ENCODE measurements at places on chromosomes 3 and 15.

DNA sequence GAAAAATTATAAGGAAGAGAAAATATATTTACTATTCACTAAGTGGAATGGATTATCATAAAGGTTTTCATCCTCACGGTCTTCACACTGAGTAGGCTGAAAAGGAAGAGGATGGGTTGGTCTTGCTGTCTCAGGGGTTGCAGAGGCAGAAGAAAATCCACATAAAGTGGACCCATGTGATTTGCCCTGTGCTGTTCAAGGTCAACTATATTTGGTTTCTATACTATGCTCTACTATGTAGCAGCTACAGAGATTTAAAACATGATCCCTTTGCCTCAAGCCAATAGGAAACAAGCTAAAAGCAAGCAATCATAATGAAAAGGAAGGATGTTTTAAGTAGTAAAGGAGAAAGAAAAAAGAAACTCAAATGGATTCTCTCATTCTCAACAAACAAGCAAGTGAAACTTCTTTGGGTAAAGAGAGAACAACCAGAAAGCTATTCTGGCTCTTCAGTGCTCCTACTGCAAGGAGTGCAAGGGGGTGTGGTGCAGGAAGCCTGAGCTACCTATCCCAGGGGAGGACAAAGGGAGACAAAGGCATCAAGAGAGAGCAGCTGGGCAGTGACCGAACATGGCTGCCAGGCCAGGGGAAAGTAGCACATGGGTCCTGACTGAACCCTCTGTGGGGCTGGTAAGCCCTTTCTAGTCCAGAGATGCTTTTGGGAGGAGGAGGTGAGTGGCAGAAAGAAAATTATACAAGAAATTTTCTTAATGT, 35.9 kb downstream of the SFMBT1 start:
- no peak for DNase-seq

DNA sequence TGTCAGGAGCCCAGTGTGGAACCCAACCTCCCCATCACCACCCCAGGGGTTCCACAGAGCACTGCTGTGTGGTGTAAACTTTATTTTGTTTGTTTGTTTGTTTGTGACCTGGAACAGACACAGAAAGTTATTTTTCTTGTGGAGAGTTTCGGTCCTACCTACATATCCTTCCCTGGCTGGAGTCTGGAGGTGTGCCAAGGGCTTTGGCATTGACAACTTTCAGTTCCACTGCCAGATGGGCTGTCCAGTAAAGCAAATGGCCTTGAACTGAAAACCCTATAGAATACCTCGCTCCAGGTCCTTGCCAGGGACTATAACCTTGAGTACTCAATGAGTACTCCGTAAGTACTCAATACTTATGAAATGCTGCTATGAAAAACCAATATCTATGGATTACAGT, 103.5 kb downstream of the MITF start:
- no peak for DNase-seq

GRCh38 chr3:28940530-28940929, 340.3 kb upstream of the RBMS3 start:
- DNase-seq, result no peak

DNA sequence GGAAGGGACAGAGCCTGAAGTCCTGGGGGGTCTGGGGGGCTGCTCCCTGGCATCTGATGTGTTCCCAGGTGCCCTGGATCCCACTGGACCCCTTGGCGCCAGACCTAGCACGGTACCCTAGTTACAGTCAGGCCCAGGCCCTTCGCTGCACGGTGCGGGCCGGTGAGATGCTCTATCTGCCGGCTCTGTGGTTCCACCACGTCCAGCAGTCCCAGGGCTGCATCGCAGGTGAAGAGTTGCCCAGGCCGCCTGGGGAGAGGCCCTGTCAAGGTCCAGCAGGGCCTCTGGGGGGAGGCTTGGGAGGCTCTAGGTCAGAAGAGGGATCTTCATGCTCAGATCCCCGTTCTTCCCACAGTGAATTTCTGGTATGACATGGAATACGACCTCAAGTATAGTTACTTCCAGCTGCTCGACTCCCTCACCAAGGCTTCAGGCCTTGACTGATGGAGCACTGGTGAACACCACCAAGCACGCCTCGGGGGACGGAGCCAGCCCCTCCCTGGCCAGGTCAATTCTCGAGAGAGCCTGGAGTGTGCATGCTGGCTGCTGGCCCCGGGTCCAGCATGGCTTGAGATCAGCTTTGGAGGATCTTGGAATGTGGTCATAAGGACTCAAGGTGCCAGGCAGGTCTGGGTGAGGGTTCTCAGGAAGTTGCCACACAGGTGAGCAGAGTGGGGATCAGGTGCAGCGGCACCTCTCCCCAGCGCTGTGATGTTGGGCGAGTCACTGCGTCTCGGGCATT, 1.8 kb upstream of the PLA2G4B start:
- no peak for DNase-seq

DNA sequence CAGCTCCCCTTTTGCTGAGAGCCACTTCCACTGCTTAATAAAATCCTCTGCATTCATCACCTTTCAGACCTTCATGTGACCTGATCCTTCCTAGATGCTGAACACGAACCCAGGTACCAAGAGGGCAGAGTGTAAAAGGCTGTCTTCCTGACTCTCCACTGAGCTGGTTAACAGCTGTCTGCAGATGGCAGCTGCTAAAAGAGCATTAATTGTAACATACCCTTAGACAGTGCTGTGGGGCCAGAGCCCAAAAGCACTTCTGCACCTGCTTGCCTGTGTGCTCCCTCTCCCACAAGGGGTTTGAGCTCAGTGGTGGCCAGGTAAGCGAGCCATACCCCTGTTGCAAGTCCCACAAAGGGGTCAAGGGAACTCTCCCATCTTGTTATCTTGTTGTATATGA, 187.3 kb downstream of the UBE2E2 start:
- no peak for DNase-seq

DNA sequence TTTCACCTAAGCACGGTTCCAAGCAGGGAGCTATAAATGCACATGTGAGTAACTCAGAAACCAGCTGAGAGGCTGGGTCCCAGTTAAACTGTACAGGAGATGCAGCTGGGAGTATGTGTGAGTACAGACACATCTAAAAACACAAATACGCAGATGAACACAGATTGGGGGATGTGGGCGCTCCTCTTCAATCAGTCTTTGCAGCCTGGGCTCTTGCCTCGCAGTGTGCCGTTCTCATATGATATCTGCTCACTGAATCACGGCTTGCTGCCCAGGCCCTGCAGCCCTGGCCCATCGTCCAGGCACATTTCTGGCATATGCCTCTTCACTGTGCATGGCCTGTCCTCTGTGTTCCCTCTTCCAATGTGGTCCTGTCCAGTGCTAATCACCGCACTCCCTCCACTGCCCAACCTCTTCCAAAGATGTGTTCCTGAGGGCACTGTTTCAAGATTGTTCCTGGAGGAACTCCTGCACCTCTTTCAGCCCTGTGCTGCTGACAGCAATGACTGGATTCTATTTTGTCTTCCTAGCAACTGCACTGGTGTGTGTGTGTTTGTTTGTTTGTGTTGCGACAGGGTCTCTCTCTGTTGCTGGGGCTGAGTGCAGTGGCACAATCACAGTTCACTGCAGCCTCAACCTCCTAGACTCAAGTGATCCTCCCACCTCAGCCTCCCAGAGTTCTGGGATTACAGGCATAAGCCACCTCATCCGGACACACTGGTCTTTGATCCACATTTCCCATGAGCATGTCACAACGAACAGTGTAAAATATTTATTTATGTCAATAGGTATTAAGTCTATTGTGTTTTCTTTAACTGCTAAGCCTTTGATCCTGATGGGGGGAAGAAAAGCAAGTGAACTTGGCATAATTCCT, 17.0 kb downstream of the CA12 start:
- DNase-seq, result no peak

DNA sequence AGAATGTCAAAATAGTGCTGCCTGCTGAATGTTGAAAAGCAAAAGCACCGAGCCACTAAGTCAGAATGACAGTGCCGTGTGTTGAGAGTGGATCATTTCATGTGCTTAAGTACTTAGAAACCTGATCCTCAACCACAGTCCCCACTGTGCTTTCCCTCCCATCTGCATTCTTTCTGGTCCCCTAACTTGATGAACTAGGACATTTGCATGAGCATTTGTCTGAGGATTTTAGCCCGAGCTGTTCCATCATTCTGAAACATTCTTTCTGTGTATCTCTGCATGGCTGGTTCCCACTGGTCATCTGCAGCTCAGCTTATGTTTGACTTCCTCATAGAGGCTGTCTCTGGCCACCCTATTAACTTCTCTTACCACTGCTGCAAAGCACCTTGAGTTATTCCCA, 42.0 kb downstream of the SST start:
- DNase-seq, result no peak

- DNase-seq, result no peak
Observed at GRCh38 chr3:50551681-50552435, 15.7 kb downstream of the C3orf18 start.

DNA sequence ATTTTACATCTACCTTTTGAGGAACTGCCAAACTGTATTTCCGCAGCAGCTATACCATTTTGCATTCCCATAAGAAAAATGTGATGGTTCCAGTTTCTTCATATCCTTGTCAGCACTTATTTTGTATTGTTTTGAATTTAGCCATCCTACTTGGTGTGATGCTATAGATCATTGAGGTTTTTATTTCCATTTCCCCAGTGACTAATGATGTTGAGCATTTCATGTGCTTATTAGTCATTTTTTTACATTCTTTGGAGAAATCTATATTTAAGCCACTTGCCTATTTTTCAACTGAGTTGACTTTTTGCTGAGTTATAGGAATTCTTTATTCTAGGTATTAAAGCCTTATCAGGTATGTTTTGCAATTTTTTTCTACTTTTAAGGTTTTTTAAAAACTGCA, 347.6 kb upstream of the RARB start:
- DNase-seq, result no peak

GRCh38 chr15:78259232-78259631, 5.1 kb upstream of the DNAJA4 start:
- DNase-seq, result no peak

DNA sequence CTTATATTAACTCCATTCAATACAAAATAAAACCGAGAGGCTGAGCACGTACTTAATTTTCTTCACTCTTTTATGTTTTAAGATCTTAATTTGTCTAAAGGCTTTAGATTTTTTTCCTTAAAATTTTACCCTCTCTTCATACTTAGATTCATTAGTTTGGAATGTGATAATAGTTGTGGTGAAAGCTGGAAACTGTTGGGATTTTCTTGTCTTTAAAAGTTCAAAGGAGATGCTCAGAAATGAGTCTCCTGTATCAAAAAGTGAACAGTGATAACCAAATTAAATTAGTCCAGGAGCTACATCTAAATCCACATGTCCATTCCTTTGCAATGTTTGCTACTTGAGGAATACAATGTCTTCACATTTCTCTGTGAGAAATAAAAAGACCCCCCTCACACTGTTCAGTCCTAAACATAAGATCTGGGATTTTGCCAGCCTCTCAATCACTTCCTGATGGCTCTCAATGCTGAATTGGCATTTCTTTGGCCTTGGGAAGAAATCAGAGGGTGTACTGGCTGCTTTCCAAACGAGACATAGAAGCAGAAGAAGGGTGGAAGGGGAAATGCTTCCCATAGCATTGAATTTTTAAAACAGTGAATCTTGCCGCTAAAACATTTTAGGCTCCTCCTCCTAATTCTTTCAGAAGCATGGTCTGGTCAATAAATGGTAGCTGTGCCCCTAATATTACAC, 245.0 kb downstream of the SHOX2 start:
- no peak for DNase-seq
